ENCODE measurements at places on chromosomes 2 and 18.

DNA sequence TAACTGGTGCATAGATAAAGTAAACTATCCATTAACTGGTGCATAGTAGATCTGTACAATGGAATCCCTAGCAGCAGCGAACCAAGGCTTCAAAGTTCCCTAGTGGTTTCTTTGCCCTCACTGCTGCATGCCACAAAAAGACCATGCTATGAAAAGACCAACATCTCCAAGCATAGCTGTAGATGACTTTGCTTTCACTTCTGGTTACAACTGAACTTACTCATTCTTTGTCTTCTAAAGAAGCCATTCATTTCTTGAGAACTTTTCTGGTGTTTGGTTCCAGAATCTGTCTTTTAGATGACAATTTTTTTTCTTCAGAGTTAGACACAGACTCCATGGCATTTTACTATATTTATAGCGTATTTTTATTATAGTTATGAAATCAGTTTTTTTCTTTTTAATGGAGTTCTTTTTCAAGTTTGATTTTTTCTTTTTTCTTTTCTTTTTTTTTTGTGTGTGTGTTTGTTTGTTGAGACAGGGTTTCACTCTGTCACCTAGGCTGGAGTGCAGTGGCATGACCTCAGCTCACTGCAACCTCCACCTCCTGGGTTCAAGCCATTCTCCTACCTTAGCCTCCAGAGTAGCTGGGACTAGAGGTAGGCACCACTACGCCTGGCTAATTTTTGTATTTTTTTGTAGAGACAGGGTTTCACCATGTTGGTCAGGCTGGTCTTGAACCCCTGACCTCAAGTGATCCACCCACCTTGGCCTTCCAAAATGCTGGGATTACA, 63.6 kb downstream of the SLC35F5 start:
- DNase-seq, result peak; percentile 7

DNA sequence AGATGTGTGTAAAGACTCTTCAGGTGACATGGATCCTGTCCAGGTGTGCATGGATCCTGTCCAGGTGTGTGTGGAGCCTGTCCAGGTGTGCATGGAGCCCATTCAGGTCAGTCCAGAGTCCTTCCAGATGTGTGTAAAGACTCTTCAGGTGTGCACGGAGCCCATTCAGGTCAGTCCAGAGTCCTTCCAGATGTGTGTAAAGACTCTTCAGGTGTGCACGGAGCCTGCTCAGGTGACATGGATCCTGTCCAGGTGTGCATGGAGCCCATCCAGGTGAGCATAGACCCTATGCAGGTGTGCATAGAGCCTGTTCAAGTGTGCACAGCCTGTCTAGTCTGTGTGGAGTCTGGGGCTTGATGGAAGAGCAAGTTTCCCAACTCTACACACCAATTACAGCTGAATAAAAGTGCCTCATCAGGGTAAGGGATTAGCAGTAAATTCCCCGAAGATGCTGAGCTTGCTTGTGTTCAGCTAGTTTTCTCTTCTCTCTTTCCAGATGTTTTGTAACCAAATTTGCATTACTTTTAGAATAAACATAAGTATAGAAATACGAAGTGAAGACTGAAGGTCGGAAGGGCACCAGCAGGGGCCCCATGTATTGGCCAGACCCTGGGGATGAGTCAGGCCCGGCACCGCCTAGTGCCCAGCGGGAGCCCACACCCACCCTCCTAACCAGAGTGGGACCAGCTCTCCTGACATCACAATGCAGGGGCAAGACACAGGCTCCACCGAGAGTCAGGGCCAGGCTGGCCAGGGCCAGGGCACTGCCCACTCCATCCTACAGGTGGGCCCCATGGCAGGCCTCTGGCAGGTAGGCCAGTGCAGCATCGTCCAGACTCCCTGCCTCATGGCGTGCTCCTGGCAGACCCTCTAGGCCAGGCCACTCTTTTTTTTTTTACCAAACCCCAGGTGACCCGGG, 38.6 kb upstream of the GPC1 start:
- DNase-seq, result no peak

- no peak for DNase-seq
Observed at GRCh38 chr2:86704459-86704971, 15.6 kb upstream of the RMND5A start.

DNA sequence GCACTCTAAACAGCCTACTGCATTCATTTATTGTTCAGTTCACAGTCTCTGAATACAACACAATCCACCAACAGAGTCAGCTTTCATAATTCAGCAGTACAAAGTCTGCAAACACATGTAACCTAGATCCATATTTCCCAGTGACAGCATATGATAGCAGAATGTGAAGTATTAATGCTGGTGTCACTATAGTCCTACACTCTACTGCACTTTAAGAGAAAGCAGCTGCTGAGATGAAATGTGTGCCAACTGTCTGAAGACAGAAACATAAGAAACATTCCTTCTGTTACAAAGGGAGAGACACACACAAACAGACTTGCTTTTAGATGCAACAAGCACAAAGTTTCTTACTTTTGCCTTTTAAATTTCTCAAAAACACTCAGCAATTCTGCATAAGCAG, 441.8 kb downstream of the ZEB2 start:
- DNase-seq, result no peak

GRCh38 chr2:151845481-151845880, 17.3 kb upstream of the ARL5A start:
- DNase-seq, result no peak
